ENCODE measurements at places on chromosomes 12 and 14. TPM values are rescaled to one million over a fixed set of nuclear protein-coding genes. Genes with fewer than 3 reads are reported as not detected.
A peak's percentile ranks its signal among the peaks of the same experiment; 100 is the strongest.

The SLCO1B3 gene
- total RNA-seq, result not detected

The PZP gene
- not detected for total RNA-seq

GRCh38 chr12:114698566-114699163, 14.7 kb upstream of the TBX3 start:
- H3K27ac ChIP-seq, result no peak overlapping the region
- H3K4me3 ChIP-seq, result peak overlapping the region; percentile 44
- peaks cover 21% of the 10 kb centered on the region for H3K27me3 ChIP-seq
- H3K36me3 ChIP-seq, result no peaks in the 10 kb centered on the region

GRCh38 chr12:122059203-122059960, 19.2 kb upstream of the MLXIP start:
- no peak for DNase-seq
- no peaks in the 10 kb centered on the region for H3K4me1 ChIP-seq
- H3K27me3 ChIP-seq, result no peaks in the 10 kb centered on the region
- H3K36me3 ChIP-seq, result no peaks in the 10 kb centered on the region

GRCh38 chr12:27818401-27818918, 38.4 kb upstream of the MANSC4 start:
- no peak overlapping the region for H3K27ac ChIP-seq
- no peaks in the 10 kb centered on the region for H3K27me3 ChIP-seq
- H3K4me3 ChIP-seq, result no peak overlapping the region
- H3K4me1 ChIP-seq, result peaks cover 4% of the 10 kb centered on the region
- DNase-seq, result no peak
- no peaks in the 10 kb centered on the region for H3K36me3 ChIP-seq

GRCh38 chr12:62210422-62210821, 49.8 kb upstream of the USP15 start:
- H3K36me3 ChIP-seq, result no peaks in the 10 kb centered on the region
- no peak overlapping the region for H3K27ac ChIP-seq
- no peaks in the 10 kb centered on the region for H3K4me1 ChIP-seq
- no peak overlapping the region for H3K4me3 ChIP-seq
- DNase-seq, result no peak
- H3K27me3 ChIP-seq, result no peaks in the 10 kb centered on the region

DNA sequence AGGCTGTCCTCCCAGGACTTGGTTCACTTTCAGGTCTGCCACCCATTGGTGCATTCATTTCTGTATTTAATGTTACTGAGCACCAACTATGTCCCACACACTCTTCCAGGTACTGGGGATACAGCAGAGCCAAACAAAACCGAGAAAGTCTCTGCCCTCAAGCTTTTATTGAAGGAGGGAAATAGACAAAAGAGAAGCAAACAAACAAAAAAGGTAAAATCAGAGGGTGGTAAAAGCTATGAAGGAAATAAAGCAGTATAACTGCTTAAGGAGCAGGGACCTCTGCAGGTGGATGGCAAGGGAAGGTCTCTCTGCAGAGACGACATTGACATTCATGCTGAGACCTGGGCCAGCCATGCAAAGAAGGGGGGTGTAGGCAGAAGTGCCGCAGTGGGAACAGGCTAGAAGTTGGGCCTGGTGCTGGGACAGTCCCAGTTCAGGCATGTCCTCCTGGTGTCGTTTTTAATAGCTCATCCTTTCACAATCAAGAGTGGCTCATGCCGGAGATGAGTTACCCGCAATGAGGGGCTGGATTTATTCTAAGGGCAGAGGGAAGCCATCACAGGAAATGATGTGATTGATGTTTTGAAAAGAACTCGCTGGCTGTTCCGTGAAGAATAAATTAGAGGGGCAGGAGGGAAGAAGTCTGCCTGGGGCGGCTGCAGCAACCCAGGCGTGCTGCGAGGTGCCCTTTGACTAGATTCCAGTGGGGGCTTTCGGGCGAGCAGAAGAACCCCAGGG, 72.8 kb downstream of the IRF2BPL start:
- H3K27ac ChIP-seq, result peak overlapping the region; percentile 85
- H3K4me1 ChIP-seq, result peaks cover 11% of the 10 kb centered on the region
- H3K4me3 ChIP-seq, result peak overlapping the region; percentile 54
- DNase-seq, result peak; percentile 62

All from Peyer's patch (tissue), 4 donors.